8988T (cell line): ENCODE measurements at places on chromosomes 16 and 17.

DNA sequence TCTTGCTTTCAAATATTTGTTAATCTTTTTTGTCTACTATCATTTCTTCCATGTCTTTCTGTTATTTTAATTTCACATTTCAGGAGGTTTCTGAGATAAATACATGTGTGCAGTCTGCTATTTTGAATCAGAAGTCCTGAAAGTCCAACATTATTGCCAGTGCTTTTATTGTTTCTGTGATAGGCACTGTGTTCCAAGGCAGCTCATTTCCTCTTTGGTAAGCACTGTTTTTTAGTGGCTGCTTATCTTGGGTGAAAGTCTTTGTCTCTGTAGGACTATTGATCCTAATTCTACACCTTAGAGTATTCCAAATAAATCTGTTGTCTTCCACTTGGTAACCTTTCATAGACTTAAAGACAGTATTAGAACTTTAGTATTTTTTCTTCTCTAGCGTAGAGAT, 76.1 kb downstream of the PPM1E start:
- no peak for DNase-seq

DNA sequence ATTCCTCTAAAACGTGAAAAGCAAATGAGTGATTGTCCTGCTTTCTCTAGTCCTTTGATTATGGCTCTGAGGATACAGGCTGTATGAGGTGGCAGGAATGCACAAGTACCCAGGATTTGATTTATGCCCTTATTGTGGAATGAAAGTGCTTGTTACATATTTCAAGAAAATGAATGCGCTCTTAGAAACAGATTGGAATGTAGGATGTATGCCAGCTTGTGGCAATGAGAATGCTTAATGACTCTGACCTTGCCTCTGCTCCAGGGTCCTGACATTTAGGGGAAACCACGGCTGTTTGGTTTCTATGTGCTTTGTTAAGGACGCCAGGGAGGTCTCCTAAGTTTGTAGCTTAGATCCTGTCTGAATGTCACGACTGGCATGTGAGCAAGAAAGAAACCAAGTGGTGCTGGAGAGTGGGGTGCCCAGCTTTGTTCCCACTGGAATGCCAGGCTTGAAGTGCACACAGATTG, 22.0 kb downstream of the PRCD start:
- no peak for DNase-seq

- no peak for DNase-seq
These were observed 6.6 kb downstream of the KRT39 start for GRCh38 chr17:40960144-40960543.

- no peak for DNase-seq
These were observed 149.5 kb downstream of the NTN1 start for GRCh38 chr17:9170853-9171252.

- no peak for DNase-seq
These were observed 12.5 kb upstream of the SREBF1 start for GRCh38 chr17:17849147-17849820.

DNA sequence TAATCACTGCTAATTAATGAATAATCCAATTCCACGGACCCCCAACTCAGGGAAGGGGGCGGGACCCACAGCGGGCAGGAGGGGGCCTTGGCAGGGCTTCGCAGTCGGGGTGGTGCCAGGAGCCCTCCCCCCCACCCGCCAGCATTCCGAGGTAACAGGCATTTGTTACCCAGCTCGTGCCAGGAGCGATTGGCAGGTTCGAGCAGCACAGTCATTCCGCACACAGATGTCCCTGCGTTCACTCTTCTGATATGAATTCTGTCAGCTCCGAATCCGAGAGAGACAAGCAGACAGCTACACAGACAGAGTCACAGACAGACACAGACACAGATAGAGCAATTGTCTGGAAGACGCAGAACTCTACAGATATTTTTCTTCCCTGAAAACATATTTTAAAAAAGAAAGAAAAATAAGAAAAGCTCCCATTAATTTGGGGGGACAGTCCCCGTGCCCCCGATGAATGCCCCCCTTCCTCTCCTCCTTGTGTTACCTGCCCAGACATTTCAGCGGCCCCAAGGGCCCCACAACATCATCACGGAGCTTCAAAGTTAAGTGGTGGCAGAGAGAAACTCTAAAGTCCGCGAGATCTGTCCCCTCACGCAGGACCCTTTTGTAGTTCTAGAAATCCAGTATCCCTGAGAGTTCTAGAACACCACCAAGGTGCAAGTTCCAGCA, 10.2 kb downstream of the NEUROD2 start:
- DNase-seq = no peak

- DNase-seq = no peak
These were observed 20.4 kb downstream of the RAP1GAP2 start for GRCh38 chr17:2816688-2817087.

DNA sequence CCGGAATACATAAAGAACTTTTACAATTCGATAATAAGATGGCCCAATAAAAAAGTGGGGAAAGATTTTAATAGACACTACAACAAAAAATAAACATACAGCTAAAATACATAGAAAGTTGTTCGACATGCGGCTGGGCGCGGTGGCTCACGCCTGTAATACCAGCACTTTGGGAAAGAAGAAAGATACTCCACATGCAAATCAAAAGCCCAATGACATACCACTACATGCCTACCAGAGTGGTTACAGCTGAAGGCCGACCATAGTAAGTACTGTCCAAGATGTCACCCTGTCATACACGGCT, 9.3 kb downstream of the PRCD start:
- DNase-seq = no peak

- DNase-seq = no peak
These were observed 561 bp downstream of the CCDC47 start for GRCh38 chr17:63772801-63773271.

DNA sequence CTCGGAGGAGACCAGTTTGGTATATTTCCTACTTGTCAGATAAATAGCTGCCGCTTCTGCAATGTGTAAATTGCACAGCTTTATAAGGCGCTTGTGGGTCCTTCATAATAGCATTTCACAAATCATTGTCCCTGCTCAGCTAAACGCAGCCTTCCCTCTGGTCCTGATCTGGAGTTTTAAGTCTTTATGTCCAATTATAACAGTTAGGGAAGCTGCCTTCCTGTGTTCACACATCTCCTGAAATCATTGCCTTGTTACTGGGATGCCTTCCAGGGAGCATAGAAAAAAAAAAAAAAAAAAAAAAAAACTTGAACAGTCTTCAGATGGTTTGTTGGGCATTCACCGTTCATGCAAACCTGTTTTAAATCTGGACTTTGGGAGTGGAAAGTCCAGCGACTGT, 342.0 kb downstream of the XYLT1 start:
- DNase-seq = no peak

DNA sequence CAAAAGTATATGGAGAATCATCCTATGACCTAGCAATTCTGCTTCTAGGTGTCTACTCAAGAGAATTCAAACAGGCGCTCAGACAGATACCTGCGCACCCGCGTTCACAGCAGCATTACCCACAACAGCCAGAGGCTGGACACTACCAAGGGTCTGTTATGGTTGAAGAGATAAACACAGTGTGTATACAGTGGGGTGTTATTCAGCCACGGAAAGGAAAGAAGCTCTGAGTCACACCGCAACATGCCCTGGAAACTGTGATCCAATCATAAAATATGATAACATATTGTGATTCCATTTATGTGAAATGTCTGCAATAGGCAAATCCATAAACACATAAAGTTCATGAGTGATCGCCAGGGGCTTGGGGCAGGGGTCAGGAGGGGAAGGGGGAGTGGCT, 18.0 kb upstream of the JPH3 start:
- no peak for DNase-seq

DNA sequence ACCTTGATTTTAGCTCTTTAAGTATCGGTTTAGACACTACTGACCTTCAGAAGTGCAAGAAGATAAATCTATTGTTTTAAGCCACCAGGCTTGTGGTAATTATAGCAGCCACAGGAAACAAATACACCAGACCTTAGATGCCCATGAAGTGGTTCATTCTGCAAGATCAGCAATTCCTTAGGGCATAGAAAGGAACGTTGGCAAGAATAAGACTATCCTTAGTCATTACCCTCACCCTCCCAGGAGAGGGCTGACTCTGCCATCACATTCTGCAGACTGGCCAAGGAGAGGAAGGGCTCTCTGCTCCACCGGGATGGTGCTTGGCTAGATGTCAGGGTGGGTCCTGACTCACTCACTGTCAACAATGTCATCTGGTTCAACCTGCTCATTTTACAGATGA, 14.1 kb upstream of the NDEL1 start:
- DNase-seq = no peak

GRCh38 chr17:68850749-68851510, 104.3 kb downstream of the ABCA8 start:
- DNase-seq = no peak

- no peak for DNase-seq
These were observed at the start of gene CA7 for GRCh38 chr16:66844342-66845079. Gene CA7 (plus strand): TSS chr16:66844414. CDS start chr16:66844488, 74 bp downstream.

- no peak for DNase-seq
These were observed 969 bp upstream of the CETP start for GRCh38 chr16:56960681-56961281.

DNA sequence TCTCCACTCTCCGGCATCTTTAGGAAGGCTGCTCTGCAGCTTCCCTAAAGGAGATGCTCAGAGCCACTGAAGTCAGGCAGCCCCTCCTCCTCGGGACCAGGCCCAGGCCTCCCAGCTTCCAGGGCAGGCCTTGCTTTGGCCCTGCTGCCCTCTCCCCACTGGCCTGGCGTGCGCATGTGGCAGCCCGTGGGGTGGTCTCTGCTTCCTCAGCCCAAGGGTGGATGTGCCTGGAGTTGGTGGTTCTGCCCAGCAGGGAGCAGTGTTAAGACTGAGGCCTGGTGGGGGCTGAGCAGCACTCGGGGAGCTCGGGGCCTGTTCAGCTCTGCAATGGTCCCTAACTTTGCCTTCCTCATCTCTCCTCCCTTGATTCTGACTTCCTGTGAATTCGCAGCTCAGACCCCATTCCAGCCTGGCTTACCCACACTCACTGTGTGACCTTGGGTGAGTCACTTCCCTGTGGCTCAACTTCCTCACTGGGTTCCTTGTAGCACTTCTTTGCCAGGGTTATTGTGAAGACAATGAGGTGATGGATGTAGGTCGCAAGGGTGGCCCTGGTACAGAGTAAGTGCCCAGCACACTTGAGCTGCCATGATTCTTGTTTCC, 63.2 kb downstream of the NKD1 start:
- DNase-seq = no peak

- no peak for DNase-seq
These were observed 678 bp downstream of the SRP68 start for GRCh38 chr17:76071531-76072147.

DNA sequence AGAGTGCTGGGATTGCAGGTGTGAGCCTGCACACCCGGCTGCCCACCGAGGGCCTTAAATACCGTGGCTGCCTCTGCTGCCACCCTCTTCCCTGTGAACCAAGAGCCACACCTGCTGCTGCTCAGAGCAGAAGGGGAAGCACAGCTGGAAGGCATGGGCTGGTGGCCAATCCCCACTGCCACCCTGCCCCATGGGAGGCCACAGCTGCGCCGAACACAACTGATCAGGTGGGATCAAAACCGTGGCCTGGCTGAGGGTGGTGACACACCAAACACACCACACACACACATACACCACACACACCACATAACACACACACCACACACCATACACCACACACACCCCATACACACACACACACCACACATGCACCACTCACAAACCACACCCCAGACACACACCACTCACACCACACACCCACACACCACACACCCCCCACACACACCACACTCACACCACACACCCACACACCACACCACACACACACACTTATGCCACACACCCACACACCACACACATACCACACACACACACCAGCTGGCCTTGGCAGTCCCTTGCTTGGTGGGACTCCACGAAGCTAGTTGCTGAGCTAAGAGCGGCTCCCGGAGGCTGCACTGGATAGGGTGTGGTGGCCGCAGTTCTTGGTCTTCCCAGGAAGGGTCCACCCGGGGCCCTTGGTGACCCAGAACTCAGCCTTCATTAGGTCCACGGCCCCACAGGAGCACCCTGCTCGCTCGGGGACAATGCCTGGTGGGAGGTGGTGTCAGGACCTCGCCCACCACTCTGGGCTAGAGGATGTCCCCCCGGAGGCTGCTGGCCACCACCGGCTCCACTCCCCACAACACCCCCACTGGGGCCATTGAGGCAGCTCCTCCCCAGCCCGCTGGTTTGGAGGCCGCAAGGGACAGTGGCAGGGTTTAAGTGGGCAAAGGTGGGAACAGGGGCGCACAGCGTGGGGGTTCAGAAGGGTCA, 14.9 kb downstream of the CEP131 start:
- DNase-seq = no peak
